ENCODE measurements at places on chromosomes 5 and 9.

- DNase-seq, result no peak
Measured at GRCh38 chr9:110446171-110446570, 108.5 kb upstream of the TXNDC8 start.

GRCh38 chr5:156076912-156077311 is 250.1 kb upstream of the SGCD start:
- DNase-seq, result no peak

GRCh38 chr9:109591691-109592090 is 93.6 kb upstream of the PTPN3 start:
- DNase-seq, result peak; percentile 71

- no peak for DNase-seq
Measured at GRCh38 chr9:1388216-1388615, 338.1 kb downstream of the DMRT2 start.

- peak; percentile 86 for DNase-seq
Measured at GRCh38 chr9:114653556-114654159, 3.9 kb downstream of the TEX53 start.

DNA sequence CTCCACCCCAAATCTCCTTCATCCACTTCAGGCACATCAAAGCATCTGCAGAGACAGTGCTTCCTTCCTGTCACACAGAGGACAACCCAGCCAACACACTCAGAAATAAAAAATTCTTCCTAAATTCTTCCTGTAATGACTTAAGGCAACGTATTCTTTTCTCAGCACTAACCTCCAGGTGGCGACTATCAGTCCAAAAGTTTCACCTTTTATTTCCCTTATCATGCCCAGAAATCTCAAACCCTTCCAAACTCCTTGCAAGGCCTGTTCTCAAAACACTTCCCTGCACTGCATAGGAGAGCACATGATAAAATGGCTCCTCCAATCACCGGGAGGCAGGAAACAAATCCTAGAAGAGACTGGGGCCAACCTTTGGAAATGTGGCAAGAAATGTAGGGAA is 35.1 kb downstream of the SLIT3 start:
- peak; percentile 12 for DNase-seq

DNA sequence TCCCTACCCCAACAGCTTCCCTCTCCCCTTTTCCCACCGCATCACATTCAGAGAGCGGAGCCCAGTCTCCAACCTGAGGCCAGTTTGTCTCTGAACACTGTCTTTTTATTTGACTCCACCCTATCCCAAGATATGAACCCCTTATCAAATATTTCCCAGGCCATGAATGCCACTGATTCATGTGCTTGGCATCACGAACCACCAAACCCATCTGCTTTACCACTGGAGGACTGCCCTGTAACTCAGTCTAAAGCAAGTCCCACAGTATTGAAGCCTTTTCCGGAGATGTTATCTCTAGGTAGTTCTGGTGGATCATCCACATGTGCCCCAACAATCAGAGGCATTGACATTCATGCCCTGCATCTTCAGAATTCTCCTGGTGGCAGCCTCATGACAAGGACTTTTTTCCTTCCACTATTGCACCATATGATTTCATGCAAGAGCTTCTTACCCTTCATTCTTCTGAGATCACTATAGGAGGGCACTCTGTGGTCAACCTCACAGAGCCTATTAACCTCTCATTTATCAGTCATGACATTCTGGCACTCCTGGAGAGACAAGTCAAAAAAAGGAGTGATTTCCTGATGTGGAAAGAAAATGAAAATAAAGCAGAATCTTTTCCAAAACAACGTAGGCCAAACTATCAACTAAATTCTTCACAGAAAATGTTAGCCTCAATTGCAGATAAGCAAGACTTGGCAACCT is 12.3 kb upstream of the SPATA31D4 start:
- no peak for DNase-seq

DNA sequence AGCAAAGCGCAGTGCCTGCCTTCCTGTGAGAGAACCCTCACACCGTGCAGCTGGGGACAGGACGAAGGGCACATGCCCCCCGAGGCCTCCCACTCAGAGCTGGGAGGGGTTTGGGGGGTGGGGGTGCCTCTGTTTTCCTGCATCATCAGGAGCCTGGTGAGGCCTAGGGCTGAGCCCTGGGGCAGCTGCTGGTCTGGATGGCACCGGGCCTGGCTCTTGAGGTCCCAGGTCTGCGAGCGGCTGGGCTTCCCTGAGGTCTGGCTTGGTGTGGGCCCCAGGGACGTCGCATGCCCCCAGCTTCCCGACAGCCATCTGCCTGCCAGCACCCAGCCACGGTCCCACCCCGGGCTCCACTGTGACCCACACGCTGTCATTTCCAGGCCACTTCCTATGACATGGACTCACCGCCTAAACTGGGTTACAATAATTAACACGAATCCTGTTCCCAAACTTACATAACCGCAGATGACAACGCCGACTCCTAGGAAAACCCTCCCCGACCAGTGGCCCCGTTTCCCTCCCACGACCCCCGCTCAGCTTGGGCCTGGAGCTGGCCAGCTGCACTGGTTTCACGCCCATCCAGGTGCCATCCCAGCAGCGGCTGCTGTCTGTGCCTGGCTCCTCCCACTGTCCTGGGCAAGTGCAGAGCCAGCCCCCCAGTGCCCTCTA is 8.7 kb downstream of the NACC2 start:
- no peak for DNase-seq

GRCh38 chr5:122195802-122196394 is 66.6 kb downstream of the ZNF474 start:
- DNase-seq, result peak; percentile 92

- DNase-seq, result no peak
Measured at GRCh38 chr5:177307544-177308363, 3.9 kb downstream of the MXD3 start.

DNA sequence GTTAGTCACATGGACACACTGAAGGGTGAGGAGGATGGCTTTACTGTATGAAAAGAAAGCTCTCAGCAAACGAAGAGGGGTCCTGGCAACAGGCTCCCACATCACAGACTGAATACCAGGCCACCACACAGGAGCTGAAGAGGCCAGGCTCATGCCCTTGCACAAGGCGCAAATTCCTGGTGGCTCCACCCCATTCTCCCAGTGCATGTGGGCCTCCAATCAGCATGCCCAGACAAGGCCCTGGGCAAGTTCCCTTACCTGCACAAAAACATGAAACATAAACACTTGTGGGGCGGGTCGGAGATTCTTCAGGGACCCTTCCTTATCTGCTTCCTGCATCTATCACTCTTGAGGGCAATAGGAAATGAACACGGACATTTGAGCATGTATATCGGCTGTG is 935.8 kb upstream of the EDIL3 start:
- DNase-seq, result no peak

GRCh38 chr5:151679421-151680155 is 7.1 kb downstream of the SPARC start:
- DNase-seq, result no peak

DNA sequence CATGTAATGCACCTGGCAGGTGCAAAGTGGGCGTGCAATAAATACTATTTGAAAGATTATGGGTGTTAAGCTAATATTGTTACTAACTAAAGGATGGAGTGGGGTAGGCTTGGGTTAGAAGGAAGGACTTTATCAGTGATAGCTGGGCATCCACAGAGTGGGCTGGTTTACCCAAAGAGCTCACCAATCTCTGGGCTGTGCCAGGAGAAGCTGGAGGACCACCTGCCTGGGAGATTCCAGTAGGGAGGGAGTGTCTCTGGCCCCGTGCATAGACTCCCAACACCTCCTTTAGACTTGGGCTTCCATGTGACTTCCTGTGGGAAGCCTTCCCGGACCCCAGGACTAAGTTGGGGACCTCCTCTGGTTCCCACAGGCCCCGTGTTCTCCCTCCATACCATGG is 5.6 kb upstream of the URM1 start:
- DNase-seq, result no peak

All from NCI-H69 (cell line).